ENCODE measurements at places on chromosomes 13 and 19. TPM values are rescaled to one million over a fixed set of nuclear protein-coding genes. Genes with fewer than 3 reads are reported as not detected.

DNA sequence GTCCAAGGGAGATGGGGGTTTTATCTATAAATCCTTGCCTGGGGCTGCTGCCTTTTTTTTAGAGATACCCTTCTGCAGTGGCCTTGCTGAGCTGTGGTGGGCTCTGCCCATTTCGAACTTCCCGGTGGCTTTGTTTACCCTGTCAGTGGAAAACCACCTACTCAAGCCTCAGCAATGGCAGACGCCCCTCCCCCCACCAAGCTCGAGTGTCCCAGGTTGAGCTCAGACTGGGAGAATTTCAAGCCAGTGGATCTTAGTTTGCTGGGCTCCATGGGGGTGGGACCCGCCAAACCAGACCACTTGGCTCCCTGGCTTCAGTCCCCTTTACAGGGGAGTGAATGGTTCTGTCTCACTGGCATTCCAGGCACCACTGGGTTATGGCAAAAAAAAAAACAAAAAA is 21.6 kb downstream of the LGALS13 start:
- H3K27me3 ChIP-seq: no peaks in the 10 kb centered on the region
- no peaks in the 10 kb centered on the region for H3K4me1 ChIP-seq
- H3K4me3 ChIP-seq: no peak overlapping the region
- H3K27ac ChIP-seq: no peak overlapping the region
- DNase-seq: no peak
- no peaks in the 10 kb centered on the region for H3K36me3 ChIP-seq

- H3K27me3 ChIP-seq: no peaks in the 10 kb centered on the region
- H3K27ac ChIP-seq: no peak overlapping the region
- DNase-seq: no peak
- H3K4me3 ChIP-seq: no peak overlapping the region
- H3K36me3 ChIP-seq: peaks cover 6% of the 10 kb centered on the region
These were observed 6.2 kb downstream of the KCNJ14 start for GRCh38 chr19:48461651-48461981.

- no peak for DNase-seq
- no peaks in the 10 kb centered on the region for H3K36me3 ChIP-seq
- peaks cover 44% of the 10 kb centered on the region for H3K4me1 ChIP-seq
- H3K27ac ChIP-seq: peak overlapping the region; percentile 42
These were observed 30.9 kb downstream of the RASA3 start for GRCh38 chr13:114101358-114102130.

The ZNF132 gene
- 1.4 TPM for total RNA-seq

All from astrocyte (in vitro differentiated cells and primary cell).